ENCODE measurements at places on chromosomes 6 and 20.

DNA sequence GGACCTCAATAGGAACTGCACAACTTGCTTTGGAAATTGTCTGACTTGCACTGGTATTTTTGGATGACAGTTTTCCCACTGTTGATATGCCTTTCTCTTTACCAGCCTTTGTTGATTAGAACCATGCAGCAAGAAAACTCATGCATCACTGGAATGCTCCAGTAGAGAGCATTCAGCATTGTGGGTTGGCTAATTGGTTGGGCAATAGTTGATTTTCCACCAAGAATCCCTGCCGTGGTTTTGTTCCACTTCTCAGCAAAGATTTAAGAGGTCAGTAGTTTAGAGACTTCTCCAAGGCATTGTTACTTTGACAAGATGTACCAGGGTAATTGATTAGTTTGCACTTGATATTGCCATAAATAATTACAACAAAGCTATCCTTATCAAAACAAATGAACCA, 260.0 kb downstream of the DHX35 start:
- DNase-seq: no peak

- peak; percentile 58 for DNase-seq
Observed at GRCh38 chr6:157989541-157990289, 8.1 kb downstream of the SYNJ2 start.

DNA sequence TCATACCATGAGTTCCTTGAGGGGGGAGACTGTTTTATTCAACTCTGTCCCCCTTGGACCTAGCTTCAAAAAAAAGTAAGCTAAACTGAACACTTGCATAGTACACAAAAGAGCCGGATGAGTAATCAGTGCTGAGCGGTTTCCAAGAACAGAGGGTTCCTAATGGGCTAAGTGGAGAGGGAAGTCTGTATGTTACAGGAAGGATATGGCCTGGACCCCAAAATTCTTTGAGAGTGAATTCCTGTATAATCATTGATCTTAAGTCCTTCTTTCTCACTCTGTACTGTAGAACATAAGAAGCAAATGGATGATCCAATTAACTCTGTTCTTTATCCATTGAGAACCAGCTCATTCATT, 324.7 kb upstream of the CNR1 start:
- DNase-seq: no peak

GRCh38 chr6:143697076-143697800, 19.5 kb downstream of the PHACTR2 start:
- DNase-seq: no peak

DNA sequence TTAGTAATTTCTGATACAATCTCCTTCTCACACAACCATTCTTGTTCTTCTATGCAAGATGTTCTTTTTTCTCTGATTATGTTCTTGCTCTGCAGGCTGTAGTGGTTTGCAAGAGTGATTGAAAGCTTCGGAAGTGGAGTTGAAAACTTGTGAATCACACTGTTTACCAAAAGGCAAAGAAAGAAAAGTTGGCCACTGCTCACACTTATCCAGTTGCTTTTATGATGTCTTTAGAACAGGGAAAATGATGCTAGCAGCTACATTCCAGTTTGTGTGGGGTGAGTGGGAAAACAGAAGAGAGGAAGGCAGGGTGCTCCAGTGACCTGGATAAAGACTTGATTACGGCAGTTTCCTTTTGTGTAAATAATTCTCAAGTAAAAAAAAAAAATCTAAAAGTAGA, 583.3 kb downstream of the TENT5A start:
- DNase-seq: no peak

- DNase-seq: no peak
Observed at GRCh38 chr20:16100111-16100510, 473.1 kb downstream of the KIF16B start.

GRCh38 chr6:2147766-2148448, 97.5 kb downstream of the GMDS start:
- no peak for DNase-seq

DNA sequence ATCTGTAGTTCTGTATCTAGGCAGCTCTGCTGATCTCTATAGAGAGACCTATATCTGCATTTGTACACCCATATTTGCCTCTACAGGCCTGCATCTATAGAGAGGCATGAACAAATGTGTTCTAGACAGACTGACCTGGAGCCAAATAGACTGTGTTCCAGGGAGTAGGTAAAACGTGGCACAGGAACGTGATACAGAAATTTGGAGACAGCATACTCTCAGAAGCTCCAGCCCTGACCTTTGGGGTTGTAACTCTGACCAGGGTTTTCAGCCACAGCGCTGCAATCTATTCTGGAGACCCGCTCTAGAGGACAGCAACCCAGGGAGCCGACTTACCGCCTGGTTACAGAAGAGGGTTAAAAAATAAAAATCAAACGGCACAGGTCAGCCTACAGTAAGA, 983 bp downstream of the RBBP9 start:
- peak; percentile 16 for DNase-seq

GRCh38 chr20:19114410-19114809, 98.0 kb upstream of the SLC24A3 start:
- no peak for DNase-seq

GRCh38 chr6:16789329-16790038, 28.2 kb upstream of the ATXN1 start:
- DNase-seq: no peak

DNA sequence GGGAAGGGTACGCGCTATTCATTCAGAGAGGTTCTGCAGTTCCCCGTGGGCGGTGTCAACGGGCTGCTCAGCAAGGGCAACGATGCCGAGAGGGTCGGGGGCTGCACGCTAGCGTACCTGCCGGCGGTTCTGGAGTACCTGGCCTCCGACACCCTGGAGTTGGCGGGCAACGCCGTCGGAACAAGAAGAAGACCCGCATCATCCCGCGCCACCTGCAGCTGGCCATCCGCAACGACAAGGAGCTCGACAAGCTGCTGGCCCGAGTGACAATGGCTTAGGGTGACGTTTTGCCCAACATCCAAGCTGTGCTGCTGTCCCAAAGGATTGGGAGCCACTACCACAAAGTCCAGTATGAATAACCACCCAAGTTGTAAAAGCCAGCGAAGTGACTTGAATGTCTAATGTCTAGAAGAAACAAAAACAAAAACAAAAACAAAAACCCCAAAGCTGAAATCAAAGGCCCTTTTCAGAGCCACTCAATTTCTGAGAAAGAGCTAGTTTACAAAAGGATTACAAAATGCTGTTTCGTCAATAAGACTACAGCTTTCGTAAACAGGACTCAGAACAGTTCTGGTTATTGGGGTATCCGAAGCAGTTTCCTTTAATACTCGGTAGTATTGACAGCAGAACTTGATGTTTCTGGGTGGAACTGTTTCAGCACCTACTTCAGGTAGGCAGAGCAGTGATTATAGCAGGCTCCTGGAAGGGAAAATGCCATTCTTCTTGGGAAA, 21.9 kb upstream of the SLC17A4 start:
- no peak for DNase-seq

DNA sequence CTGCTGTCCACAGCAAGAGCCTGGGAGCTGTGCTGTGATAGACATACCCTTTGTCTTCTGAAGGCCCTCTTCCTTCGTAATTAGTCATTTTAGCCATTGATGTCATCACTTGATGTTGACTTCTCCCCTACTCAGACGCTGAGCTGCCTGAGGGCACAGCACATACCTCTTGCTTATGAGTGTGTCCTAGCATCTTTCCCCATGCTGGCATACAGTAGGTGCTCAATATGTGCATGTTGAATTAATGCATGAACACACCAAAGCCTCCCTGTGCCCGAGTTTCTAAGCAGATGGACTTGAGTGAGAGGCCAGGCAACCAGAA, 35.8 kb upstream of the FAM83D start:
- no peak for DNase-seq

DNA sequence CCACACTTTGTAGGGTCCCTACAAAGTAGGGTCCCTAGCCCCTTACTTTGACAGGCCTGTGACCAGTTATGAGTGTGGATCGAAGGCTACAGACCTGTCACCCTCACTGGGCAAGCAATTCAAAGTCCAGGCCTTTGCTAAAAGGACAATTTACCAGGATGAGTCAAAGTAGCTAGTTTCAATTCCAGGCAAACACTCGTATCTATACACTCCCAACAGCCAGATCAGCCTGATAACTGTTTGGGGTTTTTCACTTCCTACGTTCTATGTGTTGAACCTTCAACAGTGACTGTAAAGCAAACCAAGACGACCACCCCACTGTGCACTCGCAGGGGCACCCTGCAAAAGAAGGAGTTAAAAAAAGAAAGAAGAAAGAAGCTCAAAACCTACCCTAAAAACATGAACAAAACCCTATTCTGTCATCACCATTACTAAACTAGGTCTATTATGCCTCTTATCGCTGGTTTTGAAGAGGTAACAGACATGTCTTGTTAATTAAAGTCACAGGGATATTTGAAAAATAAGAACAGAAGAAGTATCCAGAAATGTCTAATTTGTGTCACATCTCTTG, 3.2 kb downstream of the GFOD1 start:
- no peak for DNase-seq

DNA sequence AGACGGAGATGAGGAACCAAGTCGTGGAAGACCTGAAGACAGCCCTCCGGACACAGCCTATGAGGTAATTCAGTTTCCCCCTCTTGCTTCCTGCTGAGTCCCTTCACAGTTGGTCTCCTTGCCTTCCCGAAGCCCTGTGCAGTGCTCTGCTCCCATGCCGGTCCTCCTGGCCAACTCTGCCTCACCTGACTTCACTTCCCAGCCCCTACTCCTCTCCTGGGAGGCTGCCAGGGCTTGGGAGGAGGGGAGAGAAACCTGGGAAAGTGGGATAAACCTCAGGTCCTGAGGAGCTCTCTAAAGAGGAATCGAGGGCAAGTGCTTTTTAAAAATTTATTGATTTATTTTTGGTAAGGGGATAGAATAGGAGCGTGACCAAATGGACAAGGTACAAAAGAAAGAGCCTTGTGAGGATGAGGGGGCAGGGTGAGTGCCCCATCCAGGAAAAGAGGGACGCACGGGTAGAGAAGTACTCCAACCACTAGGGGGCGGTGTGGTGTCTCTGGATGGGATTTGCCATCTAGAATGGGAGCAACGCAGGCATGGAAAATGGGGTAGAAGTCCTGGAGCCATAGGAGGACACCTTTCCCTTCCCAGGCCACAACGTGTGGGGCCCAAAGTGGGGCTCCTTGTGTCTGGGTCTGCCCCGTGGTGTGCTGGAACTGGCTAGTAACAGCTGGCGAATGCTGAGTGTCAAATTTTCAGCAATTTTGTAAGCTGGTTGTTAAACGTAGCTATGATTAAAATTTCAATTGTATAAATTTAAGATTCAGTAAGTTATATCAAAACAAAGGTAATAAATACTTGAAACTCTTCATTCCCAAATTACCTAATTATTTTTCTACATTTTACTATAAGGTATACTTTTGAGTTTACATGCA, 69.0 kb downstream of the MOCS1 start:
- peak; percentile 10 for DNase-seq

DNA sequence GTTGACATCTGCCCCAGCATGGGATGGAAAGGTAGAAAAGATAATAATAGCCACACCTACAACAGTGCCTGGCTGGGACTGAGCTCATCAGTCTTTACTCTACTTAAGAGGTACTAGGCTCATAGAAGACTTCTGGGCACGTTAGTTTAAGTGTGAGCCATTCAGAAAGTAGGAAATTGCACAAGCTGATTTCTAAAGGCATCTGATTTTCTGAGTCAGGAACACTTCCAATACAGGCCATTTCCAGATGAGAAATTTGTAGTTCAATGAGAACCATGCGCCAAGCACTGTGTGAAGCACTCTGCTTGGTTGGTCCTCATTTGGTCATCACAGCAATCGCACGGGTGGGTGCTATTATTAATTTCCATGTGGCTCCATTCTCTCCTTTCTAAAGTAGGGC, 42.3 kb downstream of the MOCS1 start:
- no peak for DNase-seq

GRCh38 chr20:60867589-60867988, 384.5 kb upstream of the CDH4 start:
- DNase-seq: no peak

GRCh38 chr6:139290787-139291311, 949 bp downstream of the TXLNB start:
- no peak for DNase-seq

- peak; percentile 23 for DNase-seq
Observed at GRCh38 chr20:1334761-1335160, 5.8 kb upstream of the SDCBP2 start.

- no peak for DNase-seq
Observed at GRCh38 chr20:52204136-52204535, 12.6 kb upstream of the ZFP64 start.

GRCh38 chr6:163877877-163878639, 463.5 kb downstream of the QKI start:
- no peak for DNase-seq

DNA sequence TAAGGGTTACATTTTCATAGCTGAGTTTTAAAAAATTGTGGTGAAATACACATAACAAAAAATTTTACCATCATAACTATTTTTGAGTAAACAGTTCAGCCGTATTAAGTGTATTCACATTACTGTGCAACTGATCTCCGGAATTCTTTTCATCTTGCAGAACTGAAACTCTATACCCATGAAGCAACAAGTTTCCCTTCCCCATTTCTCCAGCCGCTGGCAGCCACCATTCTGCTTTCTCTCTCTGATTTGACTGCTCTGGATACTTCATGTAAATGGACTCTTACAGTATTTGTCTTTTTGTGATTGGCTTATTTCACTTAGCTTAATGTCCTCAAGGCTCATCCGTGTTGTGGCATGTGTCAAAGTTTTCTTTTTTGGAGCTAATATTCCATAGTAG, 341.6 kb downstream of the QKI start:
- DNase-seq: no peak

GRCh38 chr6:161195386-161195785, 78.5 kb downstream of the AGPAT4 start:
- DNase-seq: no peak

All from DMS153 (cell line).